Esophagus muscularis mucosa (tissue), 4 donors: ENCODE measurements at places on chromosomes 5 and 9. TPM values are rescaled to one million over a fixed set of nuclear protein-coding genes. Genes with fewer than 3 reads are reported as not detected.

The IFNA17 gene
- total RNA-seq = not detected

The CNTFR gene
- total RNA-seq = 1.8 TPM

The AKNA gene
- total RNA-seq = 18.5 TPM

The CBY3 gene
- total RNA-seq = not detected

The FBP2 gene
- total RNA-seq = not detected

The CDKN2A gene
- total RNA-seq = 3.7 TPM

The MARCOL gene
- not detected for total RNA-seq

The LRRC8A gene
- total RNA-seq = 44.1 TPM

The CA9 gene
- not detected for total RNA-seq

The OBP2B gene
- not detected for total RNA-seq

The CYLC2 gene
- not detected for total RNA-seq

The TLX3 gene
- not detected for total RNA-seq

The SLCO6A1 gene
- not detected for total RNA-seq

The ENG gene
- total RNA-seq = 70.7 TPM

The MARCHF11 gene
- total RNA-seq = not detected

The MYORG gene
- 27.2 TPM for total RNA-seq

The SOWAHA gene
- total RNA-seq = 0.06 TPM
